ENCODE measurements at places on chromosomes 4 and X. TPM values are rescaled to one million over a fixed set of nuclear protein-coding genes. Genes with fewer than 3 reads are reported as not detected.

DNA sequence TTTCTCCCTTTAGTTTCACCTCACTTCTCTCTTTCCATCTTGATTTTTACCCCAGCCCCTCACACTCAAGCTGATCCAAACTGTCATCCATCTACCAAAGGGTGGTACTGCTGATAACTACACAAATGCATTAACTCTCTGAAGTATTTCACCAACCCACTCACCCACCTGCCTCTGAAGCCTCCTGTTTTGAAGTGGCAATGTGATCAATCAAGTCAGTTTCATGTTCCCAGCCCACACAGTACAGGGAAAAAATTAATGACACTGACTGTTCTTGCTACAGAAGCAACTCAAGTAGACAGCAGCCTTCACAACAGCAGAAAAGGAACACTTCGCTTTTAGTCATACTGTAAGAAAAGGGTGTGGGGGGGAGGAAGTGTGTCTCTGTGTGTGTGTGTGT is 183.0 kb upstream of the NOCT start:
- H3K4me3 ChIP-seq = no peak overlapping the region
- no peaks in the 10 kb centered on the region for H3K27me3 ChIP-seq
- H3K4me1 ChIP-seq = no peaks in the 10 kb centered on the region
- no peak for DNase-seq

GPR82 gene
- total RNA-seq = not detected

STIM2 gene
- total RNA-seq = 203 TPM

- H3K4me3 ChIP-seq = no peak overlapping the region
- no peaks in the 10 kb centered on the region for H3K4me1 ChIP-seq
- H3K27me3 ChIP-seq = no peaks in the 10 kb centered on the region
- H3K36me3 ChIP-seq = no peaks in the 10 kb centered on the region
- no peak for DNase-seq
Observed at GRCh38 chrX:127577884-127578283, 474.3 kb downstream of the ACTRT1 start.

GRCh38 chr4:129323658-129324057 is 227.7 kb downstream of the C4orf33 start:
- H3K4me1 ChIP-seq = peaks cover 13% of the 10 kb centered on the region
- no peak for DNase-seq
- H3K27ac ChIP-seq = no peak overlapping the region
- H3K27me3 ChIP-seq = no peaks in the 10 kb centered on the region
- H3K4me3 ChIP-seq = no peak overlapping the region

- no peak overlapping the region for H3K27ac ChIP-seq
- DNase-seq = no peak
- no peaks in the 10 kb centered on the region for H3K4me1 ChIP-seq
Observed at GRCh38 chrX:37905436-37906147, 58.2 kb upstream of the DYNLT3 start.

- H3K27ac ChIP-seq = no peak overlapping the region
- H3K4me1 ChIP-seq = peaks cover 4% of the 10 kb centered on the region
- H3K36me3 ChIP-seq = no peaks in the 10 kb centered on the region
- no peak for DNase-seq
Observed at GRCh38 chr4:2333916-2334644, 72.2 kb upstream of the MXD4 start.

- no peaks in the 10 kb centered on the region for H3K36me3 ChIP-seq
- DNase-seq = no peak
- no peak overlapping the region for H3K27ac ChIP-seq
- H3K27me3 ChIP-seq = no peaks in the 10 kb centered on the region
- H3K4me3 ChIP-seq = no peak overlapping the region
Observed at GRCh38 chr4:148126825-148127224, 315.4 kb downstream of the NR3C2 start.

- H3K27ac ChIP-seq = no peak overlapping the region
- H3K4me1 ChIP-seq = no peaks in the 10 kb centered on the region
- H3K36me3 ChIP-seq = no peaks in the 10 kb centered on the region
- DNase-seq = no peak
- H3K4me3 ChIP-seq = no peak overlapping the region
Observed at GRCh38 chr4:26531491-26532116, 41.3 kb upstream of the CCKAR start.

SORBS2 gene
- not detected for total RNA-seq

DNA sequence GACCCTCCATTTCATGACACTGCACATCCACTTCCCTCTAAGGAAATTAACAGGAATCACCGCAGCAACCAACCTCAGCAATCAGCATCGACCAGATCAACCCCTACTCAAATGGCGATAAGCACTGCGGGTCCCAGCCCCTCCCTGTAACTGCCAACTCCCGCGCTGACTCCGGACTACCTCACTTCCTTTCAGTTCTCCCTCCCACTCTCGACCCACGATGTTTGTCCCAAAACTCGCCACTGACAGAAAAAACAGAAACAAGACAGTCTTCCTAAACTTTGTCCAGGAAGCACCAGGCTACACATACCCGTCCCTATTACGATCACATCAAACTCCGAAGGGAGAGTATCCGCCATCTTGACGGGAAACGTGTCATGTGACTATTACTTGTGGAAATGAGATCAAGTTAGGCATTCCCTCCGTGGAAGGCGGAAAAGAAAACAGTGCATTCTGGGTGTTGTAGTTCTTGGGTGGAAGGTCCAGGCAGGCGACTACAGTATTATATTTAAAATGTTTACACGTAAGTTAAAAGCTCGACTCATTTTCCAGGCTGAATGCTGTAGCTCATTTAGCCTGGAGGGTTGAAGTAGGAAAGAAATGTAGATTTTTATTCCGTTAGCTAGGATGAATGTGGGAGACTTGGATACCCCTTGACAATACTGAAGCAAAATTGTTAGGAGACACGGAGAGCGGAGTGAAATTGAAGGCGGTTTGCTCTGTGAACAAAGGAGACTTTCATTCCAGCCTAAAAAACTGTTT is at the start of gene CHM:
Gene CHM (minus strand): TSS at position 385 of the 762 bp plus-strand sequence. CDS start 26 bp downstream, at position 359.
- H3K36me3 ChIP-seq = peaks cover 17% of the 10 kb centered on the region
- peak; percentile 94 for DNase-seq
- H3K4me1 ChIP-seq = peaks cover 19% of the 10 kb centered on the region
- no peaks in the 10 kb centered on the region for H3K27me3 ChIP-seq

DNA sequence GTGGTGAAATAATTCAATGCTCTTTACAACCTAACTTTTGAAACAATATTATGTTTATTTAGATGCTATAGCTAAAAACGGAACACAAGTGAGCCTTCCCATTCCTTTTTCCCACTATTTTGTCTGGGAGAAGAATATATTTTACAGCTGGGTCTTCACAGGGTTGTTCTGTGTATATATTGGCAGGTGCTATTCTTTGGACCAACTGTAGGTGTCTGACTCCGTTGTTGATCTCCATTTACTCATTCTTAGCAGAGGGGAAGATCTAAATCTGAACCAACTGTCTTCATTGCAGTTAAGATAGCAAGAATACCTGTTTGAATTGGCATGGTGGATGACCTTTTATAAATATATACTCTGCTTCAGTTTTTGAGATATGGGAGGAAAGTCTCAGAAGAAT is 257.4 kb downstream of the CFAP299 start:
- DNase-seq = peak; percentile 50
- H3K36me3 ChIP-seq = no peaks in the 10 kb centered on the region

DNA sequence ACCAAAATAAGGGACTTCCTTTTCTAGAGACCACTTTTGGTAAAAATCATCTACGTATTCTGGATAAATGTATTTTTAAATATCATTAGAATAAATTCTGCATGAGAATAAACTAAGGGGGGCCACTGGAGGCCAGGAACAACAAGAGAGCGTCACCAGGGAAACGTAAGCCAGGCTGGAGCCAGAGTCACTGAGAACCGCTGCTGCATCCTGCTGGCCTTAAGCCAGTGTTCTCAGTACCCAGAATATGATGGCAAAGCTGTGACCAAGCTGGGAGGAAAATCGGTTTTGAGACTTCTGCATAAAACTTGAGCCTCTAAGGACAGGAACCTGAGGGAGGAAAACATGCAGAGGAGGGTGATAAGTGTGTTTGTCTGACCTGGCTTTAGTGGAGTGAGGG is 63.0 kb upstream of the FAM9A start:
- no peak for DNase-seq
- no peaks in the 10 kb centered on the region for H3K36me3 ChIP-seq
- H3K4me1 ChIP-seq = no peaks in the 10 kb centered on the region
- H3K4me3 ChIP-seq = no peak overlapping the region
- no peaks in the 10 kb centered on the region for H3K27me3 ChIP-seq

DNA sequence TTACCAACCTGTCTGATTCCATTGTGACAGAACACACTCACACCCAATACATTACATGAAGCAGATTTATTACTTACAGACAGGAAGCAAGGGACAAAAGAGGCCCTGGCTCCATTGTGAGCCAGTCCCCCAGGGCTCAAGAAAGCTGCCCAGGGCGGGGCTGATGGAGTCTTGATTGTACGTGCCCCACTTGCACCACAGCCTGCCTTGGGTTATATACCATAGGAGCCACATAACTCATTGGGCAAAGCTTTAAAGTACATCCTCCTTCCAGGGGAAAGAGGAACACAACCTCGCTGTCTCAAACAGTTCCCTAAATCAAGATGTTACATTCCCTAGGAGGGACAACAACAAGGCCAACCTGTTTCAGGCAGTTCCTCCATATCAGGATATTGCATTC is 3.4 kb upstream of the ZRSR2 start:
- H3K27me3 ChIP-seq = no peaks in the 10 kb centered on the region
- peaks cover 28% of the 10 kb centered on the region for H3K4me1 ChIP-seq
- no peak overlapping the region for H3K27ac ChIP-seq
- no peak overlapping the region for H3K4me3 ChIP-seq
- no peak for DNase-seq

DNA sequence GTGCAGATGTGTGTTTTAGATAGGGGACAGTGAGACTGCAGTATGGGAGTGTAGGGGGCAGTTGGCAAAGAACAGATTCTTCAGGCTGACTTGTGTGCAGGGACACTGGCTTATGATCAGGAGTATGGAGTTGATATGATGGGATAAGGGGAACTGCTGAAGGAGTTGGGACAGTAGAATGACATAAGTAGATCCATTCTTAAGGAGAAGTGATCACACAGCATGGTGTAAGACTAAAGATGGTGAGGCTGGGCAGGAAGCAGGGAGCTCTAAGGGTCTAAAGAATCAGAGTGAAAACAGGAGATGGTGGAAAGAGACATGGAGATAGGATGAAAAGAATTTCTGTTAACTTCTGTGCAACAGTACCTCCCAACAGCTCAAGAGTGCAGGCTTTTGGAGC is 70.7 kb downstream of the REELD1 start:
- H3K27ac ChIP-seq = no peak overlapping the region
- H3K36me3 ChIP-seq = no peaks in the 10 kb centered on the region
- no peak for DNase-seq
- no peaks in the 10 kb centered on the region for H3K4me1 ChIP-seq
- no peaks in the 10 kb centered on the region for H3K27me3 ChIP-seq
- no peak overlapping the region for H3K4me3 ChIP-seq

Data from Karpas-422 (cell line).